Prostate gland (tissue), 2 donors: ENCODE measurements at places on chromosomes 13 and 19. TPM values are rescaled to one million over a fixed set of nuclear protein-coding genes. Genes with fewer than 3 reads are reported as not detected.

Gene ZNF98
- 0.36 TPM for total RNA-seq

Gene OR7D2
- total RNA-seq, result 0.17 TPM

Gene ANKRD10
- total RNA-seq, result 99.9 TPM

GRCh38 chr13:51396352-51396751, 56.5 kb downstream of the INTS6 start:
- DNase-seq, result no peak

- DNase-seq, result no peak
Measured at GRCh38 chr13:60118696-60119400, 44.9 kb downstream of the DIAPH3 start.

- DNase-seq, result no peak
Measured at GRCh38 chr19:1156305-1156801, 17.7 kb downstream of the SBNO2 start.

DNA sequence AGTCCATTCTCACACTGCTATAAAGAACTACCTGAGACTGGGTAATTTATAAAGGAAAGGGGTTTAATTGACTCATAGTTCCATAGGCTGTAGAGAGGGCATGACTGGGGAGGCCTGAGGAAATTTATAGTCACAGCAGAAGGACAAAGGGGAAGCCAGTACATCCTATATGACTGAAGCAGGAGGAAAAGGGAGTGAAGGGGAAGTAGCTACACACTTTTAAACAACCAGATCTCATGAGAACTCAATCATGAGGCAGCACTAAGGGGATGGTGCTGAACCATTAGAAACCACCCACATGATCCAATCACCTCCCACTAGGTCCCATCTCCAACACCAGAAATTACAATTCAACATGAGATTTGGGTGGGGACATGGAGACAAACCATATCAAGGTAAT, 209.1 kb downstream of the DIAPH3 start:
- DNase-seq, result no peak

GRCh38 chr19:50924586-50924985, 13.4 kb upstream of the KLK4 start:
- no peak for DNase-seq

- no peak for DNase-seq
Measured at GRCh38 chr19:56091751-56092546, 29.1 kb downstream of the ZNF787 start.

DNA sequence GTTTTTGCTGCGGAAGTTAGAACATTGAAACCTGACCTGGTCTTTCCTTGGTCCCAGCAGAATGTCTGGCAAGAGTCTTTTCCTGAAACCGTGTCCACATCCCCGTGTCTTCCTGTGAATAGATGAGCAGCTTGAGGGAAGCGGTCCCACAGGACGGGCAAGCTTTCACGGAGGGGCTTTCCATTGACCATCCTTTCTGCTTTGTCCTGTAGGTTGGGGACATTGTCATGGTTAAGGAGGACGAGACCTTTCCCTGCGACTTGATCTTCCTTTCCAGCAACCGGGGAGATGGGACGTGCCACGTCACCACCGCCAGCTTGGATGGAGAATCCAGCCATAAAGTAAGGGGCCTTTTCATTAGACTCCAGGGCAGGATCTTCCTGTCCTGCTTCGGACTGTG, 126.0 kb downstream of the ATP11A start:
- no peak for DNase-seq

DNA sequence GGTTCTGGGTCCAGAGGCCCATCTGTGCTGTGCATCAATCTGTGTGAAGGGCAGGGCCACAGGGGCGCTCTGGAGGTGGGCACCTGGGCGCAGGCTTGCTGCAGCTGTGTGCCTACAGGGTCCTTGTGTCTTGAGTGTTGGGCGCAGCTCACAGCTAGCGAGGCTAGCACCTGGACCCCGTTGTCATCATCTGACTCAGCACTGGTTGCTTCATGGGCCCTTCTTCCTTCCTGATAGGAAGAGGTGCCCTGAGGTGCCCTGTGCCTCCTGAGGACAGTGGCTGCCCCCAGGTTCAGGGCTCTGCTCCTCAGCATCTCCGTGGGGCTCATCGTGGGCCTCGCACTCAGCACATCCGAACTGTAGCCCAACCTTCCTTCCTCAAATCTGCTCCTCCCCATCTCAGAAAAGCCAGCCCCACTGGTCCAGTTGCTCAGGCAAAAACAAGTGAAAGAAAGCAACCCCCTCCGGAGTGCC, 54.8 kb downstream of the GATAD2A start:
- DNase-seq, result no peak

- DNase-seq, result no peak
Measured at GRCh38 chr19:43380008-43380407, 26.5 kb downstream of the CD177 start.

- DNase-seq, result no peak
Measured at GRCh38 chr19:27660428-27660827, 1552.5 kb downstream of the UQCRFS1 start.

DNA sequence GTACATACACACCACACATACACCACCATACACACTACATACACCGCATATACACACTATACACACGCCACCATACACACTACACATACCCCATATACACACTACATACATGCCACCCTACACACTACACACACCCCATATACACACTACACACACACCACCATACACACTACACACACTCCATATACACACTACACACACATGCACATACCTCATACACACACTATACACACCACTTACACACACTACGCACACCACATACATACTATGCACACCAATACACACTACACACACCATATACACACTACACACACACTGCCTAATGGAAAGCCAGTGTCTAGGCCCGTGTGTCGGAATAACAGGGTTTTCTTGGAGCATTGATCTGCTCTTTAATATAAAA, 27.5 kb downstream of the CRYL1 start:
- no peak for DNase-seq

- no peak for DNase-seq
Measured at GRCh38 chr19:41193430-41194156, 574 bp downstream of the CYP2S1 start.

DNA sequence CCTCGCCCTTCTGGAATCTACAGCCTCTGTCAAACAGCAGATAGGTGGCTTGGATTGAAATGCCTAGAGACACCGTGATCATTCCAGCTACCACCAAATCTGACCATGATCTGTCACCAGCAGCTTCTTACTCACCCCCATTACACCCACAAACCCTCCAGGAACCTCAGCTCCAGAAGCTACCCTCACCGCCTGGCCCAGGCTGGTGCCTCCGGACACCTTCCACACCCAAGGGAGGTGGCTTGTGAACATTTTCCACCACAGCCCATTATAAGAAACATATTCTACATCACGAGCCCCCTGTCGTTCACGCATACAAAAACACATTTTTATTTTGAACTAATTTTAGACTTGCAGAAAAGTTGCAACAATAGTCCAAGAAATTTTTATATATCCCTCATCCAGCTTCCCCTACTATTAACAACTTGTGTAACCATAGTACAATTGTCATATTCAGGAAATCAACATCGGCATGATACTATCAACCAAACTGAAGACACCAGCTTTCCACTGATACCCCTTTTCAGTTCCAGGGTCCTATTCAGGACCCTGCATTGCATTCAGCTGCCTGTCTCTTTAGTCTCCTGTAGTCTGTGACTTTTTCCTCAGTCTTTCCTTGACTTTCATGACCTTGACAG, 15.4 kb upstream of the UBE2L5 start:
- no peak for DNase-seq

- DNase-seq, result no peak
Measured at GRCh38 chr19:58428617-58429016, 11.3 kb downstream of the ZNF132 start.
